ENCODE measurements at places on chromosomes 7 and 10.

DNA sequence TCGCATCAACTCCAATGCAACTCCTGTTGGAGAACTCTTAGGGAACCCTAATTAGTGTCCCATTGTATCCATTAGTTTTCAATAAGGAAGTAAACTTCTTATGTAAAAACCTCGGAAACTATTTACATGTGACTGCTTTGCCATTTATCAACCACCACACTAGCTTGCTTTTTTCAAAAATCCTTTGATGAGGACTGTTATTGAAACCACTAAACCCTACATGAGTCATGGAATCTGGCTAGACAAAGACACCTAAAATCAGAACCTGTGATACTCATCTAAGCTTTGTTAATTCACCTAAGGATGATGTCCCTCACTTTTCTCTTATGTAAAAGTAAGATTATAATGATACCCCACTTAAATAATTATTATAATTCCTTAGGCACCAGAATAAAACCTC, 414.1 kb upstream of the ETV1 start:
- DNase-seq = no peak

DNA sequence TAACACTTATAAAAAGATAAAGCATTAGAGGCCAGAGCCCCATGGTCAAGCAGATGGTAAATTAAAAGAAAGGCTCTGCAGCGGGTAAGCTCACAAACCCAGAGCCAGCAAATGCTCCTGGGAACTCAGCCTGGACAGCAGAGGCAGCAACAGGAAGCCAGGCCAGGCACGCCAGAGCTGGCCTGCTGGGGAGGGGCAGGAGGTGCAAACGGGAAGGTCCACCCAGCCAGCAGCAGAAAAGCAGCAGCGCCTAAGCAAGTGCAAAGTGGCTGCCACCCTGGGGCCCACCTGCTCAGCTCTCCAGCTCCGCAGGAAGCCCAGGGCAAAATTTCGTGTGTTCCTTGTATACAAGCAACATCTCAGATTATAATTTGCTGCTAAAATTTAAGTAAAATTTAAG, 82.7 kb upstream of the GPR22 start:
- no peak for DNase-seq

- DNase-seq = peak; percentile 34
Measured at GRCh38 chr10:86520871-86521677, 518 bp downstream of the WAPL start.

GRCh38 chr10:77400033-77400432, 237.6 kb downstream of the KCNMA1 start:
- no peak for DNase-seq

- no peak for DNase-seq
Measured at GRCh38 chr7:41122256-41122987, 580.5 kb downstream of the INHBA start.

DNA sequence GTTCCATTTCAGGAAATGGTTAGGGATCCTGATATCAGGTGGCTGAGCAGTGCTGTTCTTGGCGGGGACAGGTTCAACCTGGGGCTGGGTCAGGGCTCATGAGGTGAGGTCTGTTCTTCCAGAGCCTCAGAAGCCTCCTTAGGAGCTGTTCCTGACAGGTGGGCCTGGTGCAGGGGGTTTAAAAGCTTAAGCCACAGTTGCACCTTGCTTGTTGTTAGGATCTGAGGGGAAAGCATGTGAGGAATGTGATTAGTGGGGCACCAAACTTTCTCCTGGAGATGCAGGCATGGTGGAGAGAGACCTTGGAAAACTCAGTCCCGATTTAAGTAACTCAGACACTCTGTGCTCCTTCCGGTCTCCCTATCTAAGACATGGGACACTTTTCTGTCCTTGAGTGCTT, 18.7 kb upstream of the CRHR2 start:
- DNase-seq = no peak

- DNase-seq = no peak
Measured at GRCh38 chr7:124779194-124779593, 13.6 kb upstream of the GPR37 start.

DNA sequence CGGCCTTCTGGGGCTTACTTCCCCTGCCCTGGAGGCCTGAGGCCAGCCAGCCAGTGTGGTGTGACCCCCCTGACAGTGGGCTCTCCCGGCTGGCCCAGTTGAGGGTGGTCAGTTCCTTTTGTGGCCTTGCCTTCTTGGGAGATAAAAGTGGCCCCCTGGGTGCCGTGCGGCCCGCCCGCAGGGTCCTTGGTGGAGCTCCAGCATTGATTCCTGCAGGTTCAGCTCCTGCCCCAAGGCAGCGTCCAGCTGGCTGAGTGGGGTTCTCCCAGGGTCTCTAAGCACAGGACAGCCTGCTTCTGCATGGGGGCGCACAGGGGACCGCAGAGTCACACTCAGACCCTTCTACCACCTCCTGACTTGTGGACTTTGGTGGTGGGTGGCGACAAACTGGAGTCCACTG, 62.1 kb downstream of the CUX1 start:
- DNase-seq = no peak

- no peak for DNase-seq
Measured at GRCh38 chr7:38757931-38758330, 126.8 kb upstream of the AMPH start.

- no peak for DNase-seq
Measured at GRCh38 chr10:62248465-62248864, 20.2 kb downstream of the RTKN2 start.

DNA sequence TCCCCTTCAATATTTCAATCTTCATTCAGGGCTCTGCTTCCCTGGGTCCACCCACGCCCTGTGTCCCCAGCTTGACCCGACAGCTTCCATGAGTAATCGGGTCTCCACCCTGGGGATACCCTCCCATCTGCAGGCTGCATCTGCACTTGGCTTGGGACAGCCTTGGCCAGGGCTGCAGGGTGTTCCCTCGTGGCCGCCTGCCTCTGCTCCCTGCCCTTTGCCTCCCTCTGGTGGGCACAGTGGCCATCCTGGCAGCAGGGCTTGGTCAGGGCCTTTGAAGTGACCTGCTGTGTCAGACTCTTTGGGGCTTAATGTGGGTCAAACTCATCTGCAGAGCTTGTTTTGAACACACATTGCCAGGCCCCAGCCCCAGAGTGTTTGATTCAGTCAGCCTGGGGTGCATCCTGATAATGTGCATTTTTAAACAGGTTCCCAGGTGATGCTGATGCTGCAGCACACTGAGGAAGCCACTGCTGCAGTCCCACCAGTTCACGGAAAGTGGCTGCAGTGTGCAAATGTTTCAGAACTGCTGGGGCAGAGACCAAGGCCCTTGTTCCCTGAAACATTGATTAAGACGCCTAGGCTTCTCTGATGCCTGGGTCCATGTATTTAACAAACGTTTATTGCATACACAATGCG, 80.7 kb upstream of the SEC61G start:
- no peak for DNase-seq

DNA sequence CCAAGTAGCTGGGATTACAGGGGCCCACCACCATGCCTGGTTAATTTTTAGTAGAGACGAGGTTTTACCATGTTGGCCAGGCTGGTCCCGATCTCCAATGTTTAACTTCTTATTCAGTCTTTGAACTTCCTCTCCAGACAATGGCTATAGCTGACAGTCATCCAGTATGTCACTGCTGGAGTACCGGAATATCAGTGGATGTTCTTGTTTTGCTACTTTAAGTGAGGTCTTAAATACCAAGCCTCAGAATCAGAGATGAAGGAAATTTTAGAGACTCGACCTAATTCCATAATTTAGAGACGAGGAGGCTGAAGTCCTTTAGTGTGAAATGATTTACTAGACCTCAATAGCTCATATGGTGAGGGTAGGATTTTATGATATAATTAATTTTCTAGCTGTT, 294.8 kb upstream of the KLF6 start:
- no peak for DNase-seq
